ENCODE measurements at places on chromosomes 6 and 20.
A peak's percentile ranks its signal among the peaks of the same experiment; 100 is the strongest.

GRCh38 chr6:41182069-41183034 lies 18.6 kb downstream of the TREML2 start:
- DNase-seq = peak; percentile 75

GRCh38 chr6:134932535-134933470 lies 17.1 kb downstream of the ALDH8A1 start:
- no peak for DNase-seq

DNA sequence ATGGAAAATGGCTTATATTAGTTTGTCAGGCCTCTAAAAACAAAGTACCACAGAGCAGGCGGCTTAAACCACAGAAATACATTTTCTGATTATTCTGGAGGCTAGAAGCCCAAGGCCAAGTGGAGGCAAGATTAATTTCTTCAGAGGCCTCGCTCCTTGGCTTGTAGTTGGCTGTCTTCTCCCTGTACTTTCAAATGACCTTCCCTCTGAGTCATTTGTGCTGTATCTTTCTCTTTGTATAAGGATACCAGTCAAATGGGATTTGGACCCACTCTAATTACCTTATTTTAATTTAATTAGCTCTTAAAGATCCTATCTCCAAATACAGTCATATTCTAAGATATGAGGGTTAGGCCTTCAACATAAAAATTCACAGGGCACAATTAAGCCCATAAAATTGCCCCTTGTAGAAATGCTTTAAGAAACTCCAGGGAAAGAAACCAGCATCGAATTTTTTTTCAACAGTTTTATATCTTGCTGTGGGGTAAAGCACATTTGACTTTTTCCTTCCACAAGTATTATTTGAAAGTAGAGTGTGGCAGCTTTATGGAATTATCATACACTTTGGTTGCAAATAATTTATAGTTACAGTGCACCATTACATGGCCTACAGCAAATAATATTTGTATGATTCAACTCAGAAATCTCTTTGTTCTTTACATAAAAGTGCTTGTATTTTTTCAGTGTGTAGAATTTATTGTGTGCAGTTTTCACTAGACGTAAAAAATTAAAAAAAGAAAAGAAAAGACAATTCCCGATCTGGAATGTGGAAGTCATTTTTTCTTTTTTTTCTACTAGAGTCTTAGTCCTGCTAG lies 706.1 kb downstream of the KIF16B start:
- no peak for DNase-seq

DNA sequence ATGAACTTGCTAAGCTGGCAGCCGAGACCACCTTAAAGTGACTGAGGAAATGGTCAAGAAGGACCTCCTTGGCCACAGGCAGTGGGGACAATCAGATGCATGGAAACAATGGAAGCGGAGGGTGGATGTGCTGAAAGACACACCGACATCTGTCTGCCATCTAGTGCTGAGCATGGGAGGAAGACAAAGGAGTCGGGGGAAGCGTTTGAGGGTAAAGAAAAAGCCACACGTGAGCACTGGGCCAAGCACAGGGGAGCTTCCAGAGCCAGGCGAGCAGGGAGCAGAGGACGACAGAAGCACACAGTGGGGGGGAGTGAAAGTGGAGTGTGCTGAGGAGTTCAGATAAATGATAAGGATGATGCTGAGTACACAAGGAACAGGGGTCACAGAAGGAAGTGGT lies 367.8 kb downstream of the ZFAND3 start:
- no peak for DNase-seq

GRCh38 chr6:116512111-116512559 lies 696 bp downstream of the CALHM5 start:
- DNase-seq = peak; percentile 60

- peak; percentile 77 for DNase-seq
Observed at GRCh38 chr20:40565001-40565681, 123.9 kb downstream of the MAFB start.

Data from iris pigment epithelial cell (primary cell).